CD4-positive, CD25-positive, alpha-beta regulatory T cell (primary cell): ENCODE measurements at places on chromosomes 4 and X. TPM values are rescaled to one million over a fixed set of nuclear protein-coding genes. Genes with fewer than 3 reads are reported as not detected.

- no peak for DNase-seq
Measured at GRCh38 chrX:104695593-104695992, 129.6 kb downstream of the IL1RAPL2 start.

DNA sequence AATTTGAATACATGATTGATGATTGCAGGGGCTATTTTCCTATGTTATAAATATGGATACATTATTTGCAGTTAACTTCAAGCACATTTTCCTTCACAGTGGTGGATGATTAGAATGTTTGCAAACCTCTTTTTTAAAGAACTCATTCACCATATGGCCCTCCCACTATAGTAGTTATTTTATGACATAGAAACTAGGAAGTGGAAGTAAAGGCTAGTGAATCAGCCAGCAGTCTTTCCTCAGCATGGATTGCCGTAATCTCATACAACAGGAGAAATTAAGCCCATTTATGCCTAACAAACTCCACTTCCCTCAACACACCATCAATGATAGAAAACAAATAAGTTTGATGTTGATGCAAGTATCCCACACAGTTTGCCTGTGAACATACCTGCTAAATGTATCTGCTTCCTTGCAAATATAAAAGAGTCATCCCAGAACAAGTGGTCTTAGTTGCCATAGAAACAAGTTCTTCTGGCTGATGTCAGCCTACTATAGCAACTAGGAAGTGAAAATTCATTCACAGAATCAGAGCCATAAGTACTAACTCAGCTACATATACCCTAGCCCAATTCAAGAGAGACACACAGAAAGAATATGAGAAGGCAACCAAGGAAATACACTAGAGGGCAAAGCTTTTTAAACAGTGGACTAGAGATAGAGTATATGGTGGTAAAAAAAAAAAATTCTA is 100.9 kb upstream of the RADX start:
- DNase-seq = no peak

- DNase-seq = no peak
Measured at GRCh38 chr4:141636771-141637460, 533 bp downstream of the IL15 start.

GRCh38 chrX:136203438-136203837 is 47.8 kb downstream of the MAP7D3 start:
- peak; percentile 22 for DNase-seq

DNA sequence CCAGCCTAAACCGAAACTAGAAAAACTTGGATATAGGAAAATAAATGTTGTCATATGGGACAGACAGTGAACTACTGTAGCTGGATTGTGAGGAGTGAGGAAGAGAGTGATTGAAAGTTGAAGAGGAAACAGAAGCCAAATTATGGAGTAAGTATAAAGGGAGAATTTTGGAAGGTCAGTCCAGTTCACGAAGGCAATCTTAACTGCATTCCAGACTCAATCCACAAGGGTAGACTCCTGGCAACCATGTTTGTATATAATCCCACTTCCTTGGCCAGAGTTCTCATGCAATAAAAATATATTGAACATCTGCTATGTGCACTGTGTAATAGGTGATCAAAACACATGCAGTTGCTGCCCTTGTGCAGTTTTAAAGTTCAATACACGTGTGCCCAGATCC is 58.6 kb upstream of the CAMK2D start:
- DNase-seq = no peak

GRCh38 chrX:144295921-144296320 is 412.1 kb downstream of the UBE2NL start:
- DNase-seq = no peak

DNA sequence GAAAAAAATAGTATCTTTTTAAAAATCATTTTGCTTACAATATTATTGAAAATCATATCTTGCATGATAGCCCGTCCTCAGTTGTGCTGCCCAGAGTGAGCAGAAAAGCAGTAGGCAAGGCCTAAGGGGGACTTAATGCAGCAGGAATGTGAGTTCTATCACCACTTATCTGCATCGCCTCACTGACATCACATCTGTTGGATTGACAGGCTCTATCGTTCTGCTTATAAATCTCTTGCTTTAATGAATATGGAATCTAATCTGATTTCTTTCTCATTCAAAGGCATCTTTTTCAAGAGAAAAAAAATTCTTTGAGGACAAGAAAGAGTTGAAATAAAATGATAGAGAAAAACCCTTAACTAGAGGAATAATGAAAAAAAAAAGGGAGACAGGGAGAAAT is 249.9 kb downstream of the PAPSS1 start:
- no peak for DNase-seq

DNA sequence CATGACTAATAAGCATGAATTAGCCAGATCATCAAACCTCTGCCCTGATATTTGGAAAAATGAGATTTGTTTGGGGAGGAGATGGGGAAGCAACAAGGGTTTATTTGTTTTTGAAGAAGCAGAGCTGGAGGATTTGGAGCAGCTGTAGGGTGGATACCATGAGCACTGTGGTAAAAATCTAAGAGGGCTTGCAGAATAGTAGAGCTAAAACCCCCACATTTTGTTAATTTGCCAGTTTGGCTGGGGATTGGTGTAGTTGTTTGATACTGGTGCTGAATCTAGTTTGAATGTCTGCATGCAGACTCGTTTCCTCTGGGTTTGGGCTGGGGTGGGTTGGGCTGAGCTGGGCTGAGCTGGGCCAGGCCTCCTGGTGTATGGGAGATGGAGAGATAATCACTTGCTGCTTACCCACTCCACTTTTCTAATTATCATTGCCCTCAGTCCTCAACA is 43.7 kb downstream of the SMAD1 start:
- no peak for DNase-seq

GRCh38 chr4:109041463-109042360 is 260.7 kb downstream of the COL25A1 start:
- DNase-seq = no peak

- DNase-seq = no peak
Measured at GRCh38 chr4:16530688-16531635, 304.7 kb upstream of the TAPT1 start.

DNA sequence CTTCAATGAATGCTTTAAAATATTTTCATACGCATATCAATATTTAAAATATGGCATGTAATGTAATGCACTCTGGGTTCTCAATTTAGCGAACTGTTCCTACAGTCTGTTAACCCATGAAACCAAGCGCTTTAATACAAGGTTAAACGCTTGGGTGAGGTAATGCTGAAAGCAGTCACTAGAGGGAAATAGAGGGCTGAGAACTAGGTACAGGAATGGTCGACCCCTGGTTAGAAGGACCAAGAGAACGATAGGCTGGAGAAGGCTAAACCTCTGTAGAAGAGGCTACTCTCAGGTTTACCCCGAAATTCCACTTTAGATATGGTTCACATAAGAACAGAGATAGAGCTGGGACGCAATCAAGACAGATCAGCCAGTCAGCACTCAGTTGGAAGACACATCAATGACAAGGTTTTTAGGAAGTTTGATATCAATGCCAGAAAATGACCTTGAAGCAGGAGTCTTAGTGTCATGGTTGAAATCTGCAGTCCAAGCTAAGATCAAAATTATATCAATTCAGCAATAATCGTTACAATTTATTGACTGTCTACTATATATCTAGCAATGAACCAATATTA is 26.9 kb downstream of the ARSJ start:
- DNase-seq = peak; percentile 14

DNA sequence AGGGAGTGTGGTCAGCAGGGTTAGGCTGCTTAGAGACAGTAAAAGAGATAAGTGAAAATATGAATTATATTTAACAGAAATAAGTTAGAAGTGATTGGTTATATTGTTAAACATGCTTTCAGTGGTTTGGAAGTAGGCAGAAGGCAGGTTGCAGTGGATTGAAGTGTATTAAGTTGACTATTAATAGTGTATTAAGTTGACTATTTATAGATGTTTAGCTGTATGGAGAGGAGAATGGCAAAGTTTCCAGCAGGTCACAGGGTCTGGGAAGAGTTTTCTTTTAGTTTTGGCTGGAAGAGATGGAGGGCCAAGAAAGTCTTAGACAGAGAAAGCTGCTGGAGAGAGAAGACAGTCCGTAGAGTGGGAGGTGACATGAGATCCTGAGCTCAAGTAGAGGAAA is 7.9 kb downstream of the SMIM20 start:
- no peak for DNase-seq

GRCh38 chr4:140743194-140743931 is 12.8 kb downstream of the TBC1D9 start:
- DNase-seq = no peak

Gene CCDC110
- not detected for total RNA-seq

Gene ATP6AP1
- total RNA-seq = 44.9 TPM

Gene MAP3K15
- total RNA-seq = not detected

Gene HMX1
- total RNA-seq = not detected

Gene ASB12
- not detected for total RNA-seq

Gene BTC
- not detected for total RNA-seq

Gene CT45A10
- total RNA-seq = not detected

Gene ENPP6
- not detected for total RNA-seq
